ENCODE measurements at places on chromosomes 4 and X. TPM values are rescaled to one million over a fixed set of nuclear protein-coding genes. Genes with fewer than 3 reads are reported as not detected.

RGS12 gene
- 81.9 TPM for total RNA-seq

MMRN1 gene
- not detected for total RNA-seq

CT45A2 gene
- total RNA-seq = not detected

CHRDL1 gene
- 6.3 TPM for total RNA-seq

GPRASP1 gene
- 9.6 TPM for total RNA-seq

LRRC66 gene
- 0.44 TPM for total RNA-seq

DNA sequence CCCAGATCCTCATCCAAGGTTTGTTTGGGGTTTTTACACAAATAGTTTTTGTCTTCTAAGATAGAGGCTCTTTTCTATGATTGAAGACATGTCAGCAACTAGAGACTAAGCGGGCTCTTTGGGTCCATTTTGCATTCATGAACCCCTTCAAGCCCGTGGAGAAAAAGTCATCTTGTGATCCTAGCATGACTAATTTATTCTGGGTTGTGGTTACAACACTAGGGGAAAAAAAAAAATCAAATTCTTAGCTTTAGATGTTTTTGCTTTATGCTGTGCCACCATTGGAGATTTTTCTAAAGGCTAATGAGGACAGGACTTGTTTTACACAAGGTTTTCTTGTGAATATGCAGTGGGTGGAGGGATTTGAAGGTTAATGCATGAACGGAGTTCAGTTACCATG is 440.0 kb downstream of the PCDH7 start:
- H3K4me3 ChIP-seq = no peak overlapping the region
- H3K27ac ChIP-seq = no peak overlapping the region
- no peaks in the 10 kb centered on the region for H3K27me3 ChIP-seq
- no peak for DNase-seq

DNA sequence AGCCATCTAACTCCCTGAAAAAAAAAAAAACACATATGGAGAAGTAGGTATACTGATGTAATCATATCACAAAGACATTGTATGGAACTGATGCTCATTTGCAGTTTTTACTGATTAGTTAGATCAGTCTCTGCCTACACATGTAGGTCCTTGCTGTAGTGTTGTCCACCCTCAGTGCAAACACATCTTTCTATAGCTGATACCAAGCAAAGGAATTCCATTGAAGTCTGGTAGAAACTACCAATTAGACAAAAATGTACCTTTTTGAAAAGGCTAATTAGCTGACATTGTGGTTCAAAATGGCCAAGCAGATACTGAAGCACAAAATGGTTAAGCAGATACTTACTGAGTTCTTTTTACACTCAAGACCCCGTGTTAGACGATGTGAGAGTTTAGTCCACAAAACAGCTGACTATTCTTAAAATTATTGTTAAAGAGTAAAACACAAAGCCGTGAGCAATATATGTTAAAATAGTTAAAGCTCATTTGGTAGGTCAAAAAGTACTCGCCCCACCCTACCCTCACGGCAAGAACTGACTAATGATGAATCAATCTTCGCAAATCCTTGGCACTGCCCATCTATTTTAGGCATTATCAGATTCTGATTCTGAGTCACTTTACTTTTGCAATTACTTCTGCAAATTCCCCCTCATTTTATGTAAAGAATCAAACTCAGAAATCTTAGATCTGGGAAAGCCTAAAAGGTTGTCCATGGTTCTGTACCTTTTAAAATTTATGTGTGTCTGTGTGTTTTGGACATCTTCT is 40.4 kb downstream of the COL4A6 start:
- peaks cover 70% of the 10 kb centered on the region for H3K4me1 ChIP-seq
- DNase-seq = no peak
- H3K4me3 ChIP-seq = no peak overlapping the region
- H3K27me3 ChIP-seq = no peaks in the 10 kb centered on the region
- peaks cover 2% of the 10 kb centered on the region for H3K36me3 ChIP-seq
- peak overlapping the region; percentile 97 for H3K27ac ChIP-seq

DNA sequence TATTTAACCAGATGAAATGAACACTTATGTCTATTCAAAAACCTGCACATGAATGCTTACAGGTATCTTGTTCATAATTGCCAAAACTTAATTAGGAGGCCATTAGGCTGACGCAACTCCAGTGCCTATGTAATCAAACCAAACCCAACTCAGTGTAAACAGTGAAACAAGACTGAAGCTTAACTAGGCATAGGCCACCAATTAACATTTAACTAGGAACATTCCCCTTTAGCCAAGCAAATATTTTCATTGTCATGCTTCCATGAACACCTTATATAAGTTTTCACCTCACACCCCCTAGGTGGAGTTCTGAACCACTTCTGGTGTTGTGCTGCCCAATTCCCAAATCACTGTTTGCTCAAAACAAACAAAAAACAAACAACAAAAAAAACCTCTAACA is 686.0 kb downstream of the STPG2 start:
- H3K27ac ChIP-seq = no peak overlapping the region
- H3K4me3 ChIP-seq = no peak overlapping the region
- DNase-seq = no peak
- H3K36me3 ChIP-seq = no peaks in the 10 kb centered on the region

DNA sequence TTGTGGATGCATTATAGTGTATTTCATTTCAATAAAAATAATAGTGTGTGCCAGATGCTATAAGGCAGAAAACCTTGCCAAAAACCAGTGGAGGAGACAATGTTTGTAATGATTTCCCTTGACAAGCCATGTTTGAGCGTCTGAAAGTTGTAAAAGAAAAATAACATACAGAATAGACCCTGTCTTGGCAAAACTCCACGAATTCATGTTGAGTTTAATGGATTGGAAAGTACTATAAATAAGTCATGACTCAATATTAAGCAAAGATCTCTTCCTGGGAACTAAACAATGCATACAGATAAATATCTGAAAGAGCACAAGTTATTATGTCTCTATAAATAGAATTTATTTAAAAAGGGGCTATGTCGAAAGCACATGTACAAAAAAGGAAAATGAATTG is 543.5 kb downstream of the GABRG1 start:
- no peaks in the 10 kb centered on the region for H3K36me3 ChIP-seq
- DNase-seq = no peak
- H3K27ac ChIP-seq = no peak overlapping the region
- H3K4me1 ChIP-seq = peaks cover 7% of the 10 kb centered on the region
- H3K27me3 ChIP-seq = peaks cover 3% of the 10 kb centered on the region

DNA sequence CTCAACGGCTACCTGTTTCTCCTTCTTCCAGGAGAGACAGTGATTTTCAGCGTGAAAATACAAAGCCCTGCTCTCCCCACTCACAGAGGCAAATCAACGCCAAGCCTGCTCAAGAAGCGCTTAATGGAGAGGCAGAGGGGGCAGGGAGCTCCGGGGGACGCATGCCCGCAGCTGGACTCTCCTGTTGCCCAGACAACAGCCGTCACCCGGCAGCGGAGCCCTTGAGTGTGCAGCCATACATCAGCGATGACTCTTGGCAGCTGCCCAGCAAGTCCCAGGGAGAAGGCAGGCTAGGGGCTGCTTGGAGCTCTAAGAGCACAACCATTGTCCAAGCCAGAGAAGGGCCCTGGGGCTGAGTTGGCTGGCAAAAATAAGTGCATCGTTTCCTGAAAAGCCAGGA is 71.0 kb upstream of the AFAP1 start:
- peak; percentile 83 for DNase-seq
- H3K4me3 ChIP-seq = peak overlapping the region; percentile 52
- peak overlapping the region; percentile 92 for H3K27ac ChIP-seq
- H3K36me3 ChIP-seq = no peaks in the 10 kb centered on the region
- peaks cover 27% of the 10 kb centered on the region for H3K4me1 ChIP-seq

GRCh38 chrX:150339736-150340135 is 23.4 kb upstream of the MAMLD1 start:
- no peak for DNase-seq
- no peak overlapping the region for H3K27ac ChIP-seq
- peaks cover 2% of the 10 kb centered on the region for H3K4me1 ChIP-seq
- no peaks in the 10 kb centered on the region for H3K36me3 ChIP-seq
- H3K4me3 ChIP-seq = no peak overlapping the region

DNA sequence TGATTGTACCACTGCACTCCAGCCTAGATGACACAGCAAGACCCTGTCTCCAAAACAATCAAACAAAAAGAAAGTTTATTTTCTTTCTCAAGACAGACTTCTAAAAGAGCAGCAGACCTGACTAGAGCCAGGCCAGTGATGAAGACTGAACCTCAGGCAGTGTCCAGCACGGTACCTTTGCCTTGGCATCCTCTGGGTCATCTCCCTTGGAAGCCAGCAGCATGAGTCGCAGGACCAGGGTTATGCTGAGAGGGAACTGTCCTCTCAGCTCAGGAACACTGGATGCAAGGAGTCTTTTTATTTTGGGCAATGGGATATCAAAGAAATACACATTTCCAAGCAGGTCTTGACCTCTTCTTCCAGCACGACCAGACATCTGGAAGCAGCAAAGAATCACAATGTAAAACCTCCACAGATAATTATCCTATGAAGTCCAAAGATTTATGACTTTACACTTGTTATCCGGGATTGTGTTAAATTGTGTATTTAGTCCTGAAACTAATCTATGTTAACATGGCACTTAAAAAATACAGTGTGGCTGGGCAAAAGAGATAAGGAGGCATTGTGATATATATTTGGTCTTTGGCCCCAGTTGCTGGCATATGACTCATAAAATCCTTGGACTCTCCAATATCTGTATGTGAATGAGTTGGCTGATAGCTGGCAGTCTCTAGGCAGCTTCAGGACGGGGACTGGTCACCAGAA is 66.0 kb upstream of the DDX60 start:
- H3K36me3 ChIP-seq = peaks cover 11% of the 10 kb centered on the region
- H3K27me3 ChIP-seq = no peaks in the 10 kb centered on the region
- no peak for DNase-seq
- no peak overlapping the region for H3K4me3 ChIP-seq
- H3K4me1 ChIP-seq = no peaks in the 10 kb centered on the region

DNA sequence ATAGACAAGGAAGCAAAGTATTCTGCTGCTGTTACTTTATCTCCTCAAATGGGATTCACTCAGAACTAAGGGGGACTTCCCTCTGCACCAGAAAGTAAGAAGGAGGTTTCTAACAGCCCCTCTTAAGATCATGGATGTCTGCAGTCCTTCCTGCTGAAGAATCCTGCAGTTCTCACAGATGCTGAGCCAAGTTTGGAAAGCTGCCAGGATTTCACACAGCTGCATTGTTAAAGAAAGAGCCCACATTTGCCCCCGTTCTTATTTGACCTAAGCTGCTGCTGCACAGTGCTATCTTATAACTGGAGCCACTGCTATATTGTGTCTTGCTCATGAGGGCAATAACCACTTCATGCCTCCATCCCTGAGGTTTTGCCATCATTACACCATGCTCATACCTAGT is 81.1 kb downstream of the FAAH2 start:
- no peaks in the 10 kb centered on the region for H3K4me1 ChIP-seq
- no peaks in the 10 kb centered on the region for H3K27me3 ChIP-seq
- no peak overlapping the region for H3K27ac ChIP-seq
- no peak overlapping the region for H3K4me3 ChIP-seq
- peaks cover 3% of the 10 kb centered on the region for H3K36me3 ChIP-seq

- H3K4me3 ChIP-seq = no peak overlapping the region
- H3K36me3 ChIP-seq = no peaks in the 10 kb centered on the region
- no peak overlapping the region for H3K27ac ChIP-seq
These were observed 28.8 kb upstream of the PLCXD1 start for GRCh38 chrX:252244-252956.

DNA sequence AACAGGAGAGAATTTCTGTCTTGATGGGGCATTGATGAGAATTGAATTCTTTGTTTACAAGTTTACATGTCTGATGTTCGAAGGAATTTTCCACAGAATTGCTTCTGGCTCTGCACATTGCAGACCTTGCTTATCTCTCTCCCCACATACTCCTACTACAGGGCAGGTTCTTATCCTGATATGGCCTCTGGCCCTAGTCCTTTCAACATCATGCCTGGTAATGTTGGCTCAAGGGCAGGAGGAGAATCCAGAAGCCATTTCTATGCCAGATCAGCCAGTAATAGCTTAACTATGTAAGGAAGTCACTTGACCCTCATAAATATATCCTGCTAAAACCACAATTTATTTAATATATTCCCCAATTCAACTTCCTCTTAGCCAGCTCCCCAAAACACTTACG is 24.3 kb upstream of the TSPAN5 start:
- H3K27ac ChIP-seq = no peak overlapping the region
- no peak for DNase-seq
- no peaks in the 10 kb centered on the region for H3K27me3 ChIP-seq
- no peaks in the 10 kb centered on the region for H3K36me3 ChIP-seq
- no peak overlapping the region for H3K4me3 ChIP-seq

GRCh38 chr4:165877286-165877685 is 4.2 kb downstream of the TLL1 start:
- peaks cover 24% of the 10 kb centered on the region for H3K4me1 ChIP-seq
- H3K27ac ChIP-seq = no peak overlapping the region
- H3K4me3 ChIP-seq = no peak overlapping the region
- DNase-seq = no peak

DNA sequence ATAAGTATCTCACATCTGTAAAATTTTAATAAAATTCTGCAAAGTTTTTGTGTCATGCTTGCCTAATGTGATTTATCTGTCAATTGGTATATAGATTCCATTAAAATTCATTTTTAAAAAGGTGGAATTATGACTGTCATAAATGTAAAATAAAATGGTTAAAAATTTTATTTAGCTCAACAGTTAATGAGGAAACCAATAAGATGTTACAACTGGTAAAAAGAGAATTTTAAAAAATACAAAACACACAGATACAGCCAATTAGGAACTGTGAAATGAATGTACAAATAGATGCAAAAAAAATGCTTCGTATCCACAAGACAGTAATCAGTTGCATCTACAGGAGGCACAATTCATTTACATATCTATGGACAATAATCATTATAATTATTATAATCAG is 297.6 kb downstream of the IL1RAPL1 start:
- H3K27ac ChIP-seq = no peak overlapping the region
- no peak overlapping the region for H3K4me3 ChIP-seq
- H3K4me1 ChIP-seq = peaks cover 5% of the 10 kb centered on the region
- H3K27me3 ChIP-seq = no peaks in the 10 kb centered on the region

DNA sequence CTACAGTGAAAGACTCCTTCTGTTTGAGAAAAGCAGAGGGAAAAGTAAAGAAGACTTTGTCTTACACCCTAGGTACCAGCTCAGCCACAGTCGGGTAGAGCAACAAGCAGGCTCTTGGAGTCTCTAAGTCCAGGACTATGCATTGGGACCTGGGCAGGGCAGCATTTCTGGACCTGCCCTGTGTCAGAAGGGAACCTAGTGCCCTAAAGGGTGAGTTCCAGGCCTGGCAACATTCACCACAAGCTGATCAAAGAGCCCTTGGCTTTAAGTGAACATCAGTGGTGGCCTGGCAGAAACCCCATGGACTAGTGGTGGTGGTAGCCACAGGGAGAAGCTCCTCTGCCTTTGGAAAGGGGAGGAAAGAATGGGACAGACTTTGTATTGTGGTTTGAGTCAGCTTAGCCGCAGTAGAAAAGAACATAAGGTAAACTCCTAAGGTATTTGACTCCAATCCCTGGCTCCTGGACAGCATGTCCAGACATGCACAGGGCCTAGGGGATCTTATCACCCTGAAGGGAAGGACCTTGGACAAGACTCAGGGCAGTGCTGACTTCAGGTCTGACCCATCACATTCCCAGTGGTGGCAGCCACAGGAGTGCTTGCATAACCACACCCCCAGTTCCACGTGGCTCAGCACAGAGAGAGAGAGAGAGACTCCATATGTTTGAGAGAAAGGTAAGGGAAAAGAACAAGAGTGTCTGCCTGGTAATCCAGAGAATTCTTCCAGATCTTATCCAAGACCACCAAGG is 32.6 kb downstream of the CCDC158 start:
- no peak overlapping the region for H3K27ac ChIP-seq
- peaks cover 14% of the 10 kb centered on the region for H3K36me3 ChIP-seq
- peaks cover 6% of the 10 kb centered on the region for H3K4me1 ChIP-seq
- no peak for DNase-seq

GRCh38 chr4:76363556-76364290 is 57.2 kb downstream of the STBD1 start:
- H3K27me3 ChIP-seq = no peaks in the 10 kb centered on the region
- no peak for DNase-seq
- no peak overlapping the region for H3K4me3 ChIP-seq
- H3K4me1 ChIP-seq = no peaks in the 10 kb centered on the region
- peaks cover 1% of the 10 kb centered on the region for H3K36me3 ChIP-seq
- no peak overlapping the region for H3K27ac ChIP-seq
